SW 1271 (cell line): ENCODE measurements at places on chromosomes 2 and 18.

GRCh38 chr2:235238537-235238936 is 255.3 kb upstream of the AGAP1 start:
- no peak for DNase-seq

- no peak for DNase-seq
Observed at GRCh38 chr2:30425326-30425725, 21.7 kb upstream of the LCLAT1 start.

DNA sequence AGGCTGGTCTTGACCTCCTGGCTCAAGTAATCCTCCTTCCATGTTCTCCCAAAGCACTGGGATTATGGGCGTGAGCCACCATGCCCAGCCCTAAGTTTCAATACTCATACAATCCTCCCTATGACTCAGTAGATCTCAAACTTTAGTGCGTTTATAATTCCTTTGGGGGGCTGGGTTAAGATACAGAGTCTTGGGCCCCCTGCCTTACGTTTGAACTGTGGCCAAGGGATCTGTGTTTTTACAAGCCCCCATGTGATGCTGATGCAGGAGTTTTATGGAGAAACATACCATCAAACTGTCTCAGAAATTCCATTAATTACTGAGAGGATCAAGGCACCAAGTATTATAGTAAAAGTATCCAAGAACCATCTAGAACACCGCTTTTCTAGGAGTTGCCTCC is 38.2 kb upstream of the FAM136A start:
- no peak for DNase-seq

DNA sequence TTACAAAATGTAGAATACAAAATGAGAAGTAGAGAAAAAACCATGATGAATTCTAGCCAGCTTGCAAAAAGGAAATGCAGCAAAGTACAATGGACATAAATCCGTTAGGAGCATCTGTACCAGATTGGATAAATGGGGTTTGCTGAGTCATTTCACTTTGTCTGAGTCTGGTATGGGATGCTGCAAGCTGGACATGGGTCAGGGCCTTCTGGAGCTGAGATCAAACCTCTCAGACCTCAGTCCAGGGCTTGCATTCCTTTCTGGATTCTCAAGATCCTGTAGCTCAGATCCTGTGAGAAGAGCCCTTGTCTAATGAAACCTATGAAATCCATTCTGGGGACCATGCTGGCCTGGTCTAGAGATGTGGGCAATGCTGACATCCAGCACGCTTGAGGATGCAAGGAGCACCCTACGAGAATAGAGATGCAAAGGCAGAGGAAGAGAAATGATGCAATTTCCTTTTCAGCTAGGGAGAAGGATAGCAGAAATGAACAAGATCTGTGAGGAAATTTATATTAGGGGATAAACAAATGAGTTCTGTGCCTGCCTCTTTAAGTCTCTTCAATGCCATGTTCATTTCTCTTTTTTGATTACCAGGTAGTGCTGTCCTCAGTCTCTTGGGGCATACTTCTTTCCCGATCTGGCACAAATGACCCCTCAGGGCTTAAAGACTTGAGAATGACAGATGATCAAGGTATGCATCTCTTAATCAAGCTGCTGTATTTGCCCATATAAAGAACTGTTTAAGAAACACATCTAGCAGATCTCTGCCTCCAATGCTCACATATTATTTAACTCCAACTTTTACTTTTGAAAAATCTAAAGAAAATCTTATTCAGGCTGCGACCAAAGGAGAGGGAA is 230.4 kb downstream of the MEIS1 start:
- no peak for DNase-seq

GRCh38 chr2:116754381-116755101 is 1060.0 kb upstream of the DDX18 start:
- no peak for DNase-seq

DNA sequence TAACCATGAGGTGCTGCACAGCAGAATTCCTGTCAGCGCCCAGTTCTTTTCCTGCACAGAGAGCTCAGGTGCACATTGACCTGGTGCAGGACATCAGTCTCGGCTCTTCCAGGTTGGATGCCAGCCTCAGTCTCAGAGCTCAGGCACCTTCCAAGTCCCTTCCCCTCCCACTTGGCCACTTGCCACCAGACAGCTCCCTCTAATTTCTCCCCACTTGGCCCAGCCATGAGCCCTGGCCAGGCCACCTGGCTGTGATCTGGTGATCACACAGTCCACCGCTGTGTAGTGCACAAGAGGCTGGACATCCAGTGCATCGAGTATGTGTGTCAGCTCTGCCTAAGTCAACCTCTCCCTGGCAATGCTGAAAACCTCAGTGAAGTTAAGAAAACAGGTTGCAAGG is 336.6 kb upstream of the MYT1L start:
- no peak for DNase-seq

DNA sequence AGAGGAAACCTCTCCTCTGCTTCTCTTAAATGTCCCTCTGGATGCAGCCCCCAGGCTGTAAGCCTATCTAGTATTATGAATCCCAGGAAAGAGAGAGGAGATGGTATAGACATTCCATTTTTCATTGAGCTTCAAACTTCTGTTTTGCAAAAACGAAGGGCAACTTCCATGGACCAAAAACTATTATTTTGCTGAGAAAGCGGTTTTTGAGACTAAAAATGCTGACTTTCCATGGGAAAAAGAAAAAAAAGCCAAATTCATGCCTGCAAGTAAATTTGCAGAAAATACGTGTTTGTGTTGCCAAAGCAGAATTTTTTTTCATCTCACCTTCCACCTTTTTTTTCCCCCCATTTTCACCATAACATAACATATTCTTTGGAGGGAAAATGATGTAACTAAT is 272.5 kb upstream of the CELF4 start:
- no peak for DNase-seq

DNA sequence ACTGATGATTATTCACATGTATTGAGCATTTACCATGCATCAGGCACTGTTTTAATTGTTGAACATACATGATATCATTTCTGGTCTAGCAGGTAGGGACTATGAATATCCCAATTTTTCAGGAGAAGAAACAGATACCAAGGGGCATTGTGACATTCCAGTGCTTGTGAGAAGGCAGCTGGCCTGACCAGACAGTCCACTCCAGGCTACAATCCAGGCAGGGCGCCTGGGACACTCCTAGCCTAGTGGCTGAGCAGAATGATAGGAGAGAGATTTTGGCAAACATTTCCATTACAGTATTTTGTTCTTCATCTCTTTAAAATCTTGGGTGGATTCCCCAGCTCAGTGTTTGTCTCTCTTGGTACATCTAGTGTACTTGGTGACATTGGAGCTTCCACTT is 24.9 kb downstream of the ZNF892 start:
- DNase-seq = no peak

GRCh38 chr2:138853761-138854160 is 73.6 kb upstream of the NXPH2 start:
- DNase-seq = no peak

- DNase-seq = no peak
Observed at GRCh38 chr2:128734521-128735295, 416.0 kb upstream of the HS6ST1 start.

GRCh38 chr2:151204756-151205155 is 56.9 kb downstream of the RBM43 start:
- no peak for DNase-seq

GRCh38 chr2:100561191-100561590 is 1.6 kb upstream of the PDCL3 start:
- no peak for DNase-seq

DNA sequence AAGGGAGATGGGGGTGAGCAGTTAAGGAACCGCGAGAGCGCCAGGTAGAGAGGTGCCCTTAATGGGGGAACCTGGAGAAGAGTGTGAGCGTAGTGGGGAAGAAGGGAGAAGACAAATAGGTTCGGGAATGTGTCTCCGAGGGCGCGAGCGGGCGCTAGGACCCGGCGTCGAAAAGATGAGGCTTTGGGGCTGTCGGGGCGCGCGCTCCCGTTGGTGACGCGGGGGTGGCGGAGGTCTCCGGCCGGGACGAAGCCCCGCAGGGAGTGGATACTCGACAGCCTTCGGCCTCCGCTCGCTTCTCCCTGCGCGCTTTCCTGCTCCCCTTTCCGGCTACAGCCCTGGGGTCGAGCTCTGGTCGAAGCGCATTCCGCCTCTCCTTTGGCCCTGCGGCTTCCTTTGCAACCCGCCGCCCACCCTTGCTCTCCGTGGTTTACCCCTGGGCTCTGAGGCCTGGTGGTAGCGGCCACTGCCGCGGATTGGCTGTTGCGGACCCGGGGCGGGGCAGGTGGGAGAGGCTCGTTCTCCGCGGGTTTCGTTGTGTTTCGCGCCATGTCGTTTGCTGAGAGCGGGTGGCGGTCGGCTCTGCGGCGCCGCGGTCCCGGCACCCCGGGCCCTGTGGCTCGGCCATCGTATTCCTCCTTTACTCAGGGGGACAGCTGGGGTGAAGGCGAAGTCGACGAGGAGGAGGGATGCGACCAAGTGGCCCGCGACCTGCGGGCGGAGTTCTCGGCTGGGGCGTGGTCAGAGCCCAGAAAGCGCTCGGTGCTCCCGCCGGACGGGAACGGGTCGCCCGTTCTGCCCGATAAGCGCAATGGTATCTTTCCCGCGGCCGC is at the start of gene ARL6IP6:
Gene ARL6IP6, plus strand, starts transcription at position 545 of the 833 bp plus-strand sequence. Its CDS starts 5 bp downstream, at position 550.
- peak; percentile 85 for DNase-seq

DNA sequence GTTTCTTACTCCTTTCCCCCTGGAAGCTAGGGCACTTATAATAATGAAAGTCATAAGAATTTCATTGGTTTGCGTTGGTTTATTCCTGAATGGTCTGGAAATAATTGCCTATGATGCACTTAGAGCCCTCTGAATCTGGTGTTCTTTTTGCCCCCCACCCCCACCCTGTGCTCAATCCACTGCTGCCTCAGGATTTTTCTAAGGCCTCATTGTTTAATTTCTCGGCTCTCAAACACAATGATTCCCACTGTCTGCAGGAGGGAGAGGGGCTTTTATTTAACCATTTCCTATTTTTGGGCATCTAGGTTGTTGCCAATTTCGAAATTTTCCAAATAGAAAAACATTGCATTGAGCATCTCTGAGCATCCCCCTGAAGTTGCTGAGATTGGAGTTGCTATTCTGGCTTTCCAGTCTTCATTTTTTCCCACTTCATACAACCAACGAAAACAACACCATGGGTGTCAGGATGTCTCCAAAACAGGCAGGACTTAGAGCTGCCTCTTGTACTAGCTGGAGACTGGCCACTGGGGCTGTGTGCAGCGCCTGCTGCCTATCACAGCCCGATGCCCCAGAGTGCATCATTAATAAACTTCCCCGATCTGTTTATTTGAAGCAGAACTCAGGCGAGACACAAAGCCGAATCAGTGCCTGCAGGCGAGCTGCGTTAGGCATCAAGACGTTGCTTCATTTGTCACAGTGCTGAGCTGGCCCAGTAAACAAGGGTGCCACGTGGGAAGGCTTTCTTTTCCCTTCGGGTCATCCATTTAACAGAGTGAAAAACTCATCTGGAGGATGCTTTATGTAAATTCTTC is 1.8 kb upstream of the PCARE start:
- no peak for DNase-seq

GRCh38 chr2:64888591-64889309 is 100.4 kb upstream of the SLC1A4 start:
- peak; percentile 21 for DNase-seq

- no peak for DNase-seq
Observed at GRCh38 chr2:85827879-85828569, 60.8 kb downstream of the ST3GAL5 start.

GRCh38 chr18:79395308-79395640 is 456 bp upstream of the NFATC1 start:
- no peak for DNase-seq

DNA sequence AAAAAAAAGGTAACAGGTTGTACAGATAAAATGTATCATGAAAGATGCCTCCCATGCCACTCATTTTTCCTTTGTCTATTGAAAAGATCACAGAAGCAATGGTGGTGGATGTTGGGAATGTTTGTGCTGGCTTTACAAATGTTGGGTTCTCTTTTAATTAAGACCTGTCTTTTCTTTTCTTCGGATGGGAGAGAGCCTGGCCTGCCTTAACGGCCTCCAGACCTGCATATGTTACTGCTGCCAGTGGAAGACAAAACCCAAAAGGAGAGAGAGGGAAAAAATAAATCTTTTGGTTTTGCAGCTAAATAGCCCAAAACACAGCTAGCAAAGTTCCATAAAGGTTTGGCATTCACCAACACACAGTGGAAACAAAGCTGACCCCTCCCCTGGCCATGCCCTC is 50.5 kb upstream of the FZD7 start:
- no peak for DNase-seq

- DNase-seq = no peak
Observed at GRCh38 chr2:7037340-7038333, 120.4 kb downstream of the RNF144A start.

GRCh38 chr2:27582129-27582694 is 630 bp upstream of the ZNF512 start:
- DNase-seq = no peak

DNA sequence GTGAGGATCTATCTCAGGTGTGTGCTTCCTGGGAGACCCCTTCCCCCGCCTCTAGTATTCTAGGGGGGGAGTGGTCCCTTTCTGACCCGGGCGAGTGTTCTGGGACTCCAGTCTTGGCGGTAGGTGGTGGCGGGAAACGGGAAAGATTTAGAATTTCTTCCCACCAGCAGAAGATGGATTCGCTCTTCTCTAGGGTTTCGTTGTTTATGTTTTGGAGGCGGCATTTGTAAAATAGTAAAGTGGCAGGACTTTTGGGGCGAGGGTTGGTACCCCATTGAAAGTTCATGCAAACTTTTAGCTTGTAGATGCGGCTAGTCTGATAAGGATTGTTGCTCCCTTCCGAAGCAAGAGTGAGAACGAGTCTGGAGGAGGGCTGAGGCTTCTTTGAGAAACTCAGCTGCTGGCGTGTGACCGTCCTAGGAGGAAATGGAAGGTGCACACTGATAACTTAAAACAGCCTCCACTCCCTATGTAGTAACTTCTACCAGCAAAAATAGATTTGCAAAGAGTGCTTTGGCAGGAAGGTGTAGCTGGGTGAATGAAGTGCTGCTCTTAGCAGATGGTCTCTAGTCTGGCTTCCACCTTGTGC is 412 bp downstream of the GPD2 start:
- no peak for DNase-seq

GRCh38 chr2:136238286-136239078 is 120.5 kb upstream of the CXCR4 start:
- DNase-seq = peak; percentile 87

GRCh38 chr2:171754254-171754939 is 67.1 kb downstream of the DYNC1I2 start:
- no peak for DNase-seq

- no peak for DNase-seq
Observed at GRCh38 chr2:112268547-112268946, 6.8 kb upstream of the ZC3H6 start.

GRCh38 chr18:63175264-63175663 is 144.3 kb downstream of the BCL2 start:
- no peak for DNase-seq

DNA sequence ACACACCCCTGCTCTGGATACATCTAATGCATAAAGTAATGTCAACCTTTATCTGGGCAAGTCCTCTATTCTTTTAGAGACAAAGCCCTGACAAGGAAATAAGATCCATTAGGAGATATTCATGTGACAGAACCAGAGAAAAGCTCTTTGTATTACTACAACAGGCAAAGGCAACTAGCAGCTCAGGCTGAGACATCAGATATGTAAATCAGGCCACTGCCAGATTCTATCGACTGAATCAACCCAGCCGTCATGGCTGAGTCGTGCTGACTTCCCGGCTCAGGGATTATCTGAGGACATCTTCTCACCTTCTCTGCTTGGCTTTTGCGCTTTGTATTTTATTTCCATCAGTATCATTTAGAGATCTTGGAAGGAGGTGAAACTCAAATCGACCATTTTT is 294.5 kb downstream of the PLCL1 start:
- no peak for DNase-seq
